Activated CD4-positive, CD25-positive, alpha-beta regulatory T cell treated with anti-CD3 and anti-CD28 coated beads, Interleukin-2, amount 50 U/mL, for 72 hours (primary cell): ENCODE measurements at places on chromosomes 7 and 10.

DNA sequence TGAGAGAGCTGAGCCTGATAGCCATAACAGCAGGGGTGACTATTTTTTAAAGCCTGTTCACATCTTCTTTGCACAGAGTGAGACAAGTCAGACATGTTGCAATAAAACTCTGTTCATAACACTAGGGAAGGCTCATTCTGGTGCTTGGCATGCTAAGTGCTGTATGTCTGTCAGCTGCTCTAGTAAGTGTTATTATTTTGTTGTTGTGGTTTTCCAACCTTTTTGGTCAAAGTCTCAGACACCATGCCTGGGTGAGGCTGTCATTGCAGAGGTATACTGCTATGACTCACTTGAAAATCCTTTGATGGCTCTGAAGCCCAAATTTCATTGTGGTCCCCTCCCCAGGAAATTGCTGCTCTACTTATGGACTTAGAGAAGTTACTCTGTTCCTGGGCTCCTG, 129.7 kb downstream of the ADRA2A start:
- DNase-seq: no peak

GRCh38 chr7:140691376-140692045, 5.0 kb upstream of the NDUFB2 start:
- DNase-seq: no peak

DNA sequence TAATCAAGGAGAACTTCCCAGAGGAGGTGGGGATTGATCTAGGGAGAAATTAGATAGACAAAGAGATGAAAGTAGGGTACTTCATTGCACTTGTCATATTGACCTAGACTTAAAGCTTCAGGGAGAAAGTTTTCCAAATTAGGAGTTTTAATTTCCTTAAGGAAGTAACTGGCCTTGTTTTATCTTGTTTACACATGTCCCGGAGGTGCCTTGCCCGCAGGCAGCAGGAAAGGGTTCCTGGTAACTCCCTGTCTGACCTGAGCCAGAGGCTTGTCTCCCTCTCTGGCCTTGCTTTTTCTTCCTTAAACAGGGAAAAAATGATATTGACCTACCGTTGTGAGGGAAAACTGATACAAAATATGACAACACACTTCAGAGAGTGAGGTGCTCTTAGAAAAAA, 181.6 kb downstream of the EVX1 start:
- no peak for DNase-seq

- peak; percentile 87 for DNase-seq
Observed at GRCh38 chr7:98280791-98281756, at the start of gene BRI3. Gene BRI3, plus strand, starts transcription at chr7:98281686. Its CDS starts 110 bp downstream, at chr7:98281796.

- DNase-seq: no peak
Observed at GRCh38 chr7:3434611-3435010, 133.6 kb downstream of the SDK1 start.

DNA sequence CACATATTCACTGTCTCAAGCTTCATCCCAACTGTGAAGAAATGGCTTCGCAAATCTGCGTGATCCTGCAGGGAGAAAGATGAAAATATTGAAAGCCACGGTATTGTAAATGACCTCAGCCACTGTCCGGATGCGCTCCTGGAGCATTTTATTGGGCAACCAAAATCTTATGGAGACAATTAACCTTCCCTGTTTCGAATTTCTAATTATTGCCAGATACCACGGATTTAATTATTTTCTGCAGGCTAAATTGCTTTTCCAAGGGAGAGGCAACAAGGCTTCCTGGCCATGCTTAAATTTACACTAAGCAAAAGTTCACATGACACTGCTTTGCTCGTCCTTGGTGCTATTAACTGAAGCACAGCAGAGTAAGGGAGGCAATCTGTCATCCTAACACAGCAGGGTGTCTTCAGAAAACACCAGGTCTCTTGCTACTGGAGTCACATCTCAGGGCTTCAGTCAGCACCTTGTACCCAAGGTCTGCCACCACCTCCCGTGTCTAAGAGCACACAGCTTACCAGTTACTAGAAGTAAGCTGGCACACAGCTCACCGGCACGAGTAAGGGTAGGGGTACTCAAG, 162.2 kb downstream of the SFMBT2 start:
- no peak for DNase-seq

DNA sequence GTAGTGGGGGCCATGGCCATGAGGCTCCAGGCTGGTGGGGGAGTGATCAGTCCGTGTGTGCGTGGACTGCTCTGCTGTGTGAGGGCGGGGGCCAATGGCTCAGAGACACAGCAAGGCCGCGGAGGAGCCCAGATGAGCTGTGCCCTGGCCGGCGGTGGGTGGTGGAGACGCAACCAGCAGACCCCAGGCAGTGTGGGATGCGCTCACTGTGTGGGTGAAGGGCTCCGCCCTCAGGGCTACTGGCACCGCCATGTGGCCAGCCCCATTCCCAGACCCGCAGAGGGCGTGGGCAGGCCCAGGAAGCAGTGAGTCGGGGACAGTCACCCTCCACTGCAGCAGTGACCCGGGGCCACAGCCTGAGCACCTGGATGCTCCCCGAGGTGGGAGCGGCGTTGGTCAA, 9.1 kb downstream of the NKX6-2 start:
- no peak for DNase-seq

DNA sequence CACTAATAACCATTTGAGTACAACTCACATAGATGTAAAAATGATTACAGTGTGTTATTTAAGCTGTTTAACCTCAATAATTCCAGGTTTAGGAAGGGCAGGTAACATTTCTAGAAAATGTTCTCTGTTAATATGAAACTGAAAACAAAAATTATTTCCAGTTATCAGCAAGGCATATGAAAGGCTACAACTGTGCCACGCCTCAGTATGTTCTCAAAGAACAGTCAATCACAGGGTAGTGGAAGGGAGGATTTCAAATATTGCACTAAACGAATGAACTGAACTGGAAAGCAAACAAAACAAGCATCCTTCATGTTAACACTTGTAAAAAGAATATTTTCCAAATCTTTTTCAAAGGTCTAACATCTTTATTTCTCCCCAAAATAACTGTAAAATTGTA, 31.3 kb downstream of the ARHGAP19 start:
- no peak for DNase-seq

- DNase-seq: no peak
Observed at GRCh38 chr7:142671506-142671905, 77.8 kb upstream of the PRSS1 start.

- no peak for DNase-seq
Observed at GRCh38 chr7:78125884-78126283, 327.3 kb downstream of the PHTF2 start.

GRCh38 chr7:75667938-75668337, 70.8 kb downstream of the HIP1 start:
- DNase-seq: no peak

GRCh38 chr10:102765336-102765735, 21.6 kb downstream of the WBP1L start:
- DNase-seq: no peak

- no peak for DNase-seq
Observed at GRCh38 chr7:30692438-30692837, 10.2 kb upstream of the CRHR2 start.

- no peak for DNase-seq
Observed at GRCh38 chr10:117736655-117737054, 194.1 kb downstream of the EMX2 start.

GRCh38 chr7:74560086-74560719, 97.3 kb upstream of the GTF2I start:
- DNase-seq: no peak

GRCh38 chr10:126955934-126956711, 50.9 kb downstream of the DOCK1 start:
- DNase-seq: no peak

- DNase-seq: no peak
Observed at GRCh38 chr7:105751054-105751453, 125.3 kb downstream of the ATXN7L1 start.

- no peak for DNase-seq
Observed at GRCh38 chr10:30755441-30755953, 125.9 kb upstream of the LYZL2 start.

- no peak for DNase-seq
Observed at GRCh38 chr10:70733051-70733450, 52.1 kb downstream of the TBATA start.

DNA sequence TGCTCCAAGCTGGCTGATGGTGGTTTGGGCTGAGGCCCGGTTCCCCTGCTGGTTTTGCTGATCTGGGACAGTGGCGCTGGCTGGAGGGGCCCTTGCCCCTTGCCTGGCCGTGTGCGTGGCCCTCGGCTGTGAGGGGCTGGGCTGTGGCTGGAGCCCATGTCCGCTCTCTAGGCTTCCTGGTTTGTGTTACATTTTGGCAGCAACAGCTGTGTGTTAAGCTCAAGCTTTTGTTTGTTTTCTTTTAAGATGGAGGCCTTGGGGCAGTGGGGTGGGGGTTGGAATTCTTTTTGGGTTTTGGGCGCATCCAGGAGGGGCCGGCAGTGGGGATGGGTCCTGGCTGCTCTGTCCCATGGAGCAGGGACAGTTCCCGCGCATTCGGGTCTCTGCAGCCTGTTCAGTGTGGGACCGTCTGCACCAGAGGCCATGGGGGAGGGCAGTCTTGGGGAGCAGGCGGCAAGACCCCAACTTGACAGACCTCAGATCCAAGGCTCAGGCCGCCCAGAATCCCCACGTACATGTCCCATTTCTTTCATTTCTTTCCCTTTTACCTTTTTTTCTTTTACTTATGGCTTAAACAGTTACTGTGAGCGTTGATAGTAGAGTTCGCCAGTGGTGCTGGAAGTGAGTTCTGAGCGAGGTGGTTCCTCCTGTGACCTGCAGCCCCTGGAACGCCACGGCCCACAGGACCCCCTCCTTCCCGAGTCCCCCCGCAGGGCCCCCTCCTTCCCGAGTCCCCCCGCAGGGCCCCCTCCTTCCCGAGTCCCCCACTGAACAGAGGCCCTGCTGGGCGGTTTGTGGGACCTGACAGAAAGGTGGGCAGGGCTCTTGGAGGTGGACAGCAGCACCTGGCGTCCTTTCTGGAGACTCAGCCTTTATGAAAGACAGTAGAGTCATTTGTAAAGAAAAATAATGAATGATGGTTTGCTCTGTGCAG, 75.3 kb downstream of the INPP5A start:
- no peak for DNase-seq
